ENCODE measurements at places on chromosomes 1 and 21.

DNA sequence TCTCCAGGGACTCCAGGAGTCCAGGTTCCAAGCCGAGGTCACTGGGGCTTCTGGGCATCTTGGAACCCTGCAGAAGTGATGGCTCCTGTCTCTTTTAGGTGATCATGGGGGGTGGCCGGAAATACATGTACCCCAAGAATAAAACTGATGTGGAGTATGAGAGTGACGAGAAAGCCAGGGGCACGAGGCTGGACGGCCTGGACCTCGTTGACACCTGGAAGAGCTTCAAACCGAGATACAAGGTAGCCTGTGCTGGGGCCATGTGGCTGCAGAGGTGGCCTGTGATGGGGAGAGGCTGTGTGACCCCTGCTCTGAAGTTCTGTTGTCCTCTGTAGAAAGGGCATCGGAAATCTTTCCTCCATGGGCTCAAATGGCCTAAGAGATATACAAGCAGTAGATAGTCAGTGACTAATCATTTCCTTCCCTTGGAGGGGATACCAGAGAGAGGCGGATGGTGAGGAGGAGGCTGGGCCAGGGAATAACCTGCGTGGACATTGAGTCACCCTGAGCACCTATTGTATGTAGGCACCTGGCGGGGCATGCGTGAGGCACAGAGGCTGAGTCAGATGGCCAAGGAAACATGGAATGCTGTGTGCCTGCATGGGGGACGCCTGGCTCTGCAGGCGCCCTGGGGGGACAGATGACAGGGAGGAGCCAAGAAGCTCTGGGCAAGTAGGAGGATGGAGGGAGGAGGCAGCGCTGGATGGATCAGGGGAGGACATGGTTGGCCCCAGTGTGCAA lies 59.0 kb downstream of the ALPL start:
- no peak for DNase-seq

- DNase-seq = no peak
These were observed 27.0 kb upstream of the SRSF10 start for GRCh38 chr1:24007079-24007478.

DNA sequence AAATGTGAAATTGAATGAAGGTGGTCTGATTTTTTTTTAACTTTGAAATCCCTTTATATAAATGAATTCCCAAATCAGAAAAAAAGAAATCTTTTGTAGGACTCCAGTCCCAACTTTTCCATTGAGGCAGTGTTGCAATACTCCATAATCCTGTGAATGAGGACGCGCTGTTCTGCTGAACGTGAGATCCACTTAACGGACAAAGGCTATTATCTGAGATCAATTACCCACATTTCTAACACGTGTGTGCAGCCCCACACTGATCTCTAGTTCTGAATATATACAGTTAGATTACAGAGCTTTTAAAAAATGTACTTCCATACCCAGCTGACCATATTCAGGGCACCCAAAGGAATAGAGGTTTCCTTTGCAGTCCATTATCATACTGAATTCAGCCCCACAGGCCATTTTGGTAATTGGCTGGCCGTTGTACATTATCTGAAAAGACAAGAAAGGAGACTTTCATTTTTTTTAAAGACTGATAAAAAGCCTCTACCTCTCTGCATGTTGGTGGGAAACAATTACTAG lies 19.0 kb downstream of the RCC2 start:
- no peak for DNase-seq

DNA sequence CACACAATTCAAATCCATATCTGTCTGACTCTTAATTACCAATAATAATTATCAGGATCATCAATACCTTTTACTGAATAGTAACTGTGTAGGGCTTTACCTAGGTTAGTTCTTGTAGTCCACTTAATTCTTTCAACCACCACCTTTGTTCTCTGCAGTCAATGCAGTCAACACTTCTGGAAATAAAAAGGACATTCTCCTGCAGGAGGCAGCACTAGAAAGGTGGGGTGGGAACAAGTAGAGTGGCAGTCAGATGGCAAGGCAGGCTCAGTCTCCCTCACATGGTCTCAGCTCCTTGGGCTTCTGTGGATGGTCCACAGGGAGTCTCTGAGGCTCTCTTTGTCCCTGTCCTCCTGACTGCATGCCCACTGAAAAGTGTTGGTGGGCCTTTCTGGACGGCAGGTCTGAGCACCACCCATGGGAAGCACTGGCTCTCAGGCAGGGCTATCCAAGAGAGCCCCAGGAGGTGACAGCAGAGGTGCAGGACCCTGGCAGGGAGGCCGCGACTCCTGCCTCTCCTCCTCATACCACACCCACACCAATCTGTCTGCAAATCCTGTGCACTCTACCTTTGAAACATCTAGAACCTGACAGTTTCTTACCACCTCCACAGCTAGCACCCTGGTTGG lies 237.3 kb downstream of the FOXD2 start:
- DNase-seq = no peak

- DNase-seq = no peak
These were observed 4.3 kb downstream of the SLC45A3 start for GRCh38 chr1:205676002-205676401.

All from NCI-H1105 (cell line).